Activated effector memory CD4-positive, alpha-beta T cell treated with Interleukin-2 at 50 U/mL for 16 hours (primary cell): ENCODE measurements at places on chromosomes 5 and 9.

GRCh38 chr5:93721071-93721470 is 20.3 kb downstream of the POU5F2 start:
- DNase-seq = no peak

- DNase-seq = no peak
Observed at GRCh38 chr5:54792611-54793404, 192.6 kb downstream of the ESM1 start.

- DNase-seq = peak; percentile 36
Observed at GRCh38 chr9:121267689-121268597, at the start of gene GSN. TSS of gene GSN (plus strand) at chr9:121268162. CDS start at chr9:121301972, 33,810 bp downstream.

- no peak for DNase-seq
Observed at GRCh38 chr5:39273314-39273954, 54.1 kb upstream of the FYB1 start.

- no peak for DNase-seq
Observed at GRCh38 chr9:137975527-137975913, 97.9 kb downstream of the CACNA1B start.

DNA sequence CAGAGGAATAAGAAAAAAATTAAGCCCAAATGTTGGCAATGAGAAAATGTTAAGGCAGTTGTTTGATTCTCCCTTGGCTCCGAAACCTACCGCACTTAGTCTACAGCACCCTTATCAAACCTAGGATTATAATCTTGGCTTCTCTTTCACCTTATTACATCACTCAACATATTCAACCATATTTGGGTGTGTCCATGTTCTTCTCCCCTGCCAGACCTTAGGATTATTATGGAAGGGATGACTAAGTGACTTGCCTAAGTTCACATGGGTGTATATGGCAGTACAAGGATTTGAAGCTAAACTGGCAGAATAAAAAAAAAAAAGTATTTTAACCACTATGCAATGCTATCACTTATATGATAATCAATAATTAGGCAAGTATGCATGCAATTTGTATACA is 76.4 kb downstream of the PLK2 start:
- no peak for DNase-seq

GRCh38 chr5:172109749-172110148 is 78.3 kb downstream of the STK10 start:
- no peak for DNase-seq

DNA sequence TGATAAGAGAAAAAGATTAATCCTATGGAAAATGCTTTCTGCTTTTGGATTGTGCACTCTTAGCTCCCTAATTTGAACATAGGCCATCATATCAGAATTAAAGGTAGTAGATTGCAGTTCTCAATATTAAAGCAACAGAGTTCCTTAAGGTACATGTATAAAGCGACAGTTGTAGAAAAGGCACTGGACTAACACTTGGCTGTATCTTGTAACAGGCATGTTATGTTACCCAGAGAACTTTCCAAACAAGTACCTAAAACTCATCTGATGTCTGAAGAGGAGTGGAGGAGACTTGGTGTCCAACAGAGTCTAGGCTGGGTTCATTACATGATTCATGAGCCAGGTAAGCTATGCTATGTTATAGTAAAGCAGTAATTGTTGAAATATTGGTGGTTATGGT is 3.3 kb upstream of the SECISBP2 start:
- DNase-seq = no peak

DNA sequence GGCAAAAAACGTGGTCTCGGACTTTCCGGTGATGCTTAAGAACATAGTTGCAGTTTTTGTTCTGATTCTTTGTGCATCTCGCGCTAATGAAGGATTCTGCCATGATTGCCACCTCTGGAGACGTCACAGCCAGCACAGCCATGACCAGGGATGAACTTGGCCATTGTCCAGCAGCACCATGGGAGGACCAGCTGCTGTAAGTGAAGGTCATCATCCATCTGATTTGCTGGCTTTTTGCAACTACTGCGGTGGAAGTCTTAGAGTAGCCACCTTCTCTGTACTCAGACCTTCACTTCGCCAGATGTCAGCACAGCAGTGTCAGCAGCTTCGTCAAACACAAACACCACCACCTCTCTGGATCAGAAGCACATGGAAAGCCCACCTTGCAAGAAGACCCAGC is 45.7 kb downstream of the NSUN2 start:
- DNase-seq = no peak

- DNase-seq = no peak
Observed at GRCh38 chr5:161734741-161735140, 49.2 kb downstream of the GABRA6 start.

DNA sequence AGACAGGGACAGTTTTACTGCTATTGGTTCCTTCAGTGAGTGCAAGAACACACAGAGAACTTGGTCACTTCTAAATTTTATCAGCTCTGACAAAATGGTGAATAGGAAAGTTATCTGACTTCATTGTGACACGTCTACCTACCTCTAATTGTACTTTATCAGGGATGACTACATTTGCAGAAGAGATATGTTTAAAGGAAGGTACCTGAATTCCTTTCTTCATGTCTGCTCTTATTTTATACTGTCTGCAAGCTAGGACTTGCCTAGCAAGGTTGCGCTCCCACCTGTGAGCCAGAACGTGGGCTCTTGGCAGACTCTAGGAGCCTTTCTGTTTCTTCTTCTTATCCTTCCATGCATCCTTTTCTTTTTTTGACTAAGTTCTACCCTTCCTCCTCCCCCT is 1.6 kb downstream of the SLC27A6 start:
- no peak for DNase-seq

DNA sequence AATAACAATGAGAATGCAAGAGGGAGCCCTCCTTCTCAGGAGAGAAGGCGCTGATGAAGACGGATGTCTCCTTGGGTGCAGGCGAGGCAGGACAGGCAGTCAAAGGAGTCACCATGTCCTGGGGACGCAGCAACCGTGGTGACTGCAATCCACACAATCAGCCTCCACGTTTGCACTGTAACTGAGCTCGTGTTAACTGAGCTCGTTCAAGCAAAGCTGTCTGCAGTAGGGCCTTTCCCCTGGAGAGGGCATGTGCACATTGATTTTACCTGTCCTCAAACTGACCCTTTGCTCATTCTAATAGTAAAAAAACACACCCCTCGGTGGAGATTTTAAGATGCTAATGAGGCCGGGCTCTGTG is 2.8 kb downstream of the SARDH start:
- no peak for DNase-seq

- no peak for DNase-seq
Observed at GRCh38 chr9:134624137-134624591, 17.4 kb upstream of the COL5A1 start.

GRCh38 chr9:119369680-119370366 is 588 bp upstream of the BRINP1 start:
- DNase-seq = no peak

- no peak for DNase-seq
Observed at GRCh38 chr5:177171961-177172360, 38.4 kb downstream of the NSD1 start.

DNA sequence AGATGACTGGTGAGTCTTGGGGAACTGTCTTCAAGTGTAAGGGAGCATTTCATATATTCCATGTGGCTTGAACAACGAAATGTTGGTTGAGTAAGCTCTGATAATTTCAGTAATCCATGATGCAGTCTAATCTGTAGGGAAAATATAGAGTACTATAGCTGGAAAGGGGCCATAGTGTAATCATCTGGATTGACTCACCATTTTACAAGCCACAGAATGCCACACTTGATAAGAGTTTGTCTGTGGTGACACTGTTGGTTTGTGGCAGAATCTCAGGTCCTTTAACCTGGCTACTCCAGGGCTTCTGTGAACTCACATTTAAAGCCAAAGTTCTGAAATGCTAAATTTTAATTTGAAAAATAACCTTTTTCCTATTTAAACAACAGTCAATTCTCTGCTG is 16.3 kb upstream of the MAML1 start:
- no peak for DNase-seq

GRCh38 chr9:136268318-136268717 is 22.7 kb upstream of the QSOX2 start:
- no peak for DNase-seq

DNA sequence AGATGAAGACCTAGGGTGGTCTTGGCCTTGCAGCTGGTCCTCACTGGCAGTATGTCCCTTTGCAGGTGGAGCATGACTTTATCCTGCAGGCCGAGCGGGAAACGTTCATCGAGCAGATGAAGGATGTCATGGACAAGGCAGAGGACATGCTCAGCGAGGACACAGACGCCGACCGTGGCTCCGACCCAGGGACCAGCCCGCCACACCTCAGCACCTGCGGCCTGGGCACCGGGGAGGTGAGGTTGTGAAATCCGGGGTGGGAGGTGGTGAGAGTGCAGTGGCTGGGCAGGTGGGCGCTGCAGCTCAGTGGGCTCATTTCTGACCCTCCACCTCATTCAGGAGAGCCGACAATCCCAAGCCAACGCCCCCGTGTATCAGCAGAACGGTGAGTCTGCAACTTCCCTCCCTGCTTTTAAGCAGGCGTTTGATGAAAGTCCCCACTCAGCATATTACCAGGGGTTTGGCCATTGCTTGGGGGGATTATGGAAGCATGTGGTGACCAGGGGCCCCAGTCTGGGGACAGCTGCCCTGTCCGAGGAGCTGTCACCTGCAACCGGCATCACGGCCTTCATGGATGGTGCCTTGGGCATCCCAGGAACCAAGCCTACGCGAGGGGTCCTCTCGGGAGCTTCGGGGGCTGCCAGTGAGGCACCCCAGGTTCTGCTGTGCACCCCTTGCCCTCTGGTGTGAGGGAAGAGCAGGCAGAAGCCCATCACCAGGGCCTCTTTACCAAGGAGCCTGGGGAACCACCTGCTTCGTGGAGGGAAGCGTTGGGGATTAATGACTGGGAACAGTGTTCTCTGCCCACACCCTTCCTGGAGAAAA is 84.0 kb downstream of the WNK2 start:
- no peak for DNase-seq

DNA sequence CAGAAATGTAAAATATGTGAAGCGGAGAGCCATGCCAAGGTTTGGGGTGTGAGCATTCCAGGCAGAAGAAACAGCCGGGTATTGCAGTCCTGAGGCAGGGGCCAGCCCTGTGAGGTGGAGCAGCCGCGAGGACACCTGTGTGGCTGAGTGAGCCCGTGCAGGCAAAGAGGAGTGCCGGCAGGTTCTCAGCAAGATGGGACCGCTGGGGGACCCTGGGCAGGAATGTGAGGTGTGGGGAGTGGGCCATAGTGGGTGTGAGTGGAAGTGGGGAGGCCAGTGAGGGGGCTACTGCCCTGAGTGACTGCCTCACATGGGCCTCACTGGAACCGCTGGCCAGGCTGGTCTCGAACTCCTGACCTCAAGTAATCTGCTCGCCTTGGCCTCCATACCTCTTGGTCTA is 8.1 kb upstream of the PRR7 start:
- DNase-seq = no peak

DNA sequence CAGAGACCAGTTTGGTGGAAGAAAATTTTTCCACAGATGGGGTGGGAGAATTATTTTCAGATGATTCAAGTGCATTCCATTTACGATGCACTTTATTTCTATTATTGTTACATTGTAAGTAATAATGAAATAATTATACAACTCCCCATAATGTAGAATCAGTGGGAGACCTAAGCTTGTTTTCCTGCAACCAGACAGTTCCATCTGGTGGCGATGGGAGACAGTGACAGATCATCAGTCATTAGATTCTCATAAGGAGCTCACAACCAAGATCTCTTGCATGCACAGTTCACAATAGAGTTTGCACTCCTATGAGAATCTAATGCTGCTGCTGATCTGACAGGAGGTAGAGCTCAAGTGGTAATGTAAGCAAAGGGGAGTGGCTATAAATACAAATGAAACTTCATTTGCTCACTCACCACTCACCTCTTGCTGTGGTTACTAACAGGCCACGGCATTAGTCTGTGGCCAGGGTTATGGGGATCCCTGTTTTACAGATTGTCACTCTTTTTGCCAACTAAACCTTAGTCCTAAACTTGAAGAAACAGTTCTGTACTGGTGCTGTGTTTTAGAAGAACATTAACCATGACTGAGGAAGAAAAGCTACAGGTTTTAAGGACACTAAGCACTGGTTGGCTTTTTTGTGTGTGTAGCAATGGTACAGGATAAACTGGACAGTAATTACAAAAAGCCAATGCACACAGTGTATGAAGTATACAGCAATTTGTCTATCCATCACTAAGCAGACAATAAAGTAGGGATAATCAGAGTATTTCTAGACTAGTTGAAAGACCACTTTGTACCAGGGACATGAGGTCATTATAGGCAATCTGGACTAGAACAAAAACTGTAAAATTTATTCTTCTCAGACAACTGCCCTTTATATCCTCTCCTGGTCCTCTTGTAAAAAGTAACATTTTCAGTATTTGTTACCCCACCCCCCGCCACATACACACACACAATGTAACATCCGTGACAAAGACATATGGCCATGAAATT is 9.9 kb downstream of the TMEM232 start:
- DNase-seq = no peak

DNA sequence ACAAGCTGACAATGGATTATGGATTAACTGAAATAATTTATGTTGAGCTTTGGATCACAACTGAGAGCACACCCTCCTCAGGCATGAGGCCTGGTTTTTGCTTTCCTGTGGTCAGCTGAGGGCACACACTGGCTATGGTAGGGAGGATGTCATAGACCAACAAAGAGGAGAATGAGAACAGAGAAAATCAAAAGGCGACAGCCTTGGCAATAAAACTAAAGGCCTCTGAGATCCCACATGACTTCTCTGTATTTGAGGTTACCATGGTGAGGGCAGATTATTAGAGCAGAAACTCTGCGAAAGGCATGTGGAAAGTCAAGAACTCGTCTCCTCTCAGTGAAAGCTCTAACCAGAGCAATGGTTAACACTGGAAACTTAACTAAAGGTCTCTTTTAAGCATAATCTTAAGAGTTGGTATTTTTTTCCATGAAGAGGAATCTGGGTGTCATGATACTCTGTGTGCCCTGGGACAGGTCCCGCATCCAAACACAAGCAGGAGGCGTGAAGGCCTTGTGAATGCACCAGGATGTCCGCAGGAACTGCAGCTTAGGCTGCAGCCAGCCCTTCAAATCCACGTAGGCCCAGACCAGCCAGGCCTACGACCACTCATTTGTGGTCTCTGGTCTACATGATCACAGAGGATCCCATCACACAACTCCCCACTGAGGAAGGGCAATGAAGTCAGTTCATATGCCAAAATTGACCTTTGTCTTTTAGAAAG is 12.4 kb upstream of the MEIKIN start:
- no peak for DNase-seq

GRCh38 chr9:125153712-125154367 is 10.5 kb upstream of the SCAI start:
- DNase-seq = no peak

GRCh38 chr5:14668181-14668591 is 3.7 kb downstream of the OTULIN start:
- peak; percentile 13 for DNase-seq

DNA sequence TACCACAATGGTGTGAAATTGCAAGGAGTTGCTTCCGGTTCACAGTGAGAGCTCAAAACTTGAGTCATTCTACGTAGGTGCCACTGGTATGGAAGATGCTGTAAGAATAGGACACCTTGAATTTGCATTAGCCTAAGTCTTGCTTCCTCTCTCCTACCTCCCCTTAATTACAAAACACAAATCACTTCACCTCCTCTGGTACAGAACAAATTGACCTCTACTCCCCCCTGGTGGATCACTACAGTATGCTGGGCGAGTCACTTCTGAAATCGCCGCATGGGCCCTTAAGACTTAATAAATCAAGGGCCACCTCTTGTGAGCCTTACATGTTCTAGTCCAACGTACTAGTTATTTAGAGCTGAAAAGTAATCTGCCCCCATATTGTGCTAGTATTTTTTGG is 145.3 kb upstream of the SMARCA2 start:
- DNase-seq = no peak

- no peak for DNase-seq
Observed at GRCh38 chr9:132780230-132781007, 97.7 kb downstream of the AK8 start.
